ENCODE measurements at places on chromosomes 13 and 19. TPM values are rescaled to one million over a fixed set of nuclear protein-coding genes. Genes with fewer than 3 reads are reported as not detected.
A peak's percentile ranks its signal among the peaks of the same experiment; 100 is the strongest.

DNA sequence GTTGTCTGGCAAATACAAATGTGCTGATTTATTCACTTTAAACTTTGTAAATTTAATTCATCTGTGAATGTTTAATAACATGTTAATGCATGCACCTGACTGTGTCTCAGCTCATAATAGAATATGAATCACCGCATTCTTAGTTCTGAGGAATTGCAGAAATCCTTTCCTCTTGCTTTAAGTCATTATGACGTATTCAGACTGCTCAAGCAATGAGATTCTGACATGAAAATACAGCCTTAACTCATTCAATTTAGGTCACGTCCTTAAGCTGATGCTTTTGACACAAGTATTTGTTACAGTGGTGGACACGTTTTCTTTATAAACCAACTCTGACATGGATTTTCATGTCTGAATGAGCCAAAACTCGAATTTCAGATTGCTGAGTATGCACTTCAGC lies 541.0 kb upstream of the KLF12 start:
- peak; percentile 90 for DNase-seq

Gene CCDC61
- total RNA-seq = 6.1 TPM

DNA sequence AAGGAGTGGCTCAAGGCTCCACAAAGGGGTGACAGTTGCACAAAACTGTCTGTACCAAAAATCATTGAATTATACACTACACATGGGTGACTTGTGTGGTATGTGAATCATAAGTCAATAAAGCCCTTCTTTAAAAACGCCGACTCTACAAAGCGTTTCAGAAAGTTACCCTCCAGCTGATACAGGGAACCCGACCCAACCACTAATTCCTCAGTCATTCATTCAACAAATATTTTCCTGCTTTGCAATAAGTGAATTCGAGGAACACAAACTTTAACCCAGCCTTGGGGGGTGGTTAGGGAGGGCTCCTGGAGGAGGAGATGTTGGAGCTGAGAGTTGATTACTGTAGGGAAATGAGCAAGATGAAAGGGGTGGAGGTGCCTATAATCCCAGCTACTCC lies 32.0 kb downstream of the LTBP4 start:
- no peak for DNase-seq

Gene ZBTB45
- total RNA-seq = 10.2 TPM

- DNase-seq = no peak
These were observed 541.6 kb downstream of the SUCLA2 start for GRCh38 chr13:47459512-47459911.
